ENCODE measurements at places on chromosomes 3 and 15.

DNA sequence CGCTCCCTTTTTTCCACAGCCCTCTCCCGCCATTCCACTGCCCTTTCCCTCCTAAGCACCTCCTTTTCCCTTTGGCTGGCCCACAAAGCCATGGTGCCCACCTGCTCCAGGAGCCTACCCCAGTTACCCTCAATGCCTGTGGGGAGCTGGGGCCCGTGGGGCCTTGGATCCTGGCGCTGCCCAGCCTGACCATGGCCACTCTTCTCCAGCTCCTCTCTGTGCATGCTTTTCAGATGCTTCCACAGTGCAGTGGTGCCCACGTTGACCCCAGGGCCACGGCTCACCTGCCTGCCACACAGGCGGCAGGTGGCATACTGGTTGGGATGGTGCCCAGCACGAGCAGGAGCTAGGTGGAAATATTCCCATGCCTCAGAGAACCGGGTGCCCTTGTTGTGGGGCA, 1.5 kb downstream of the ZBED2 start:
- peak overlapping the region; percentile 95 for H3K27ac ChIP-seq
- H3K4me3 ChIP-seq, result peak overlapping the region; percentile 97
- no peaks in the 10 kb centered on the region for H3K27me3 ChIP-seq
- no peak for DNase-seq

DNA sequence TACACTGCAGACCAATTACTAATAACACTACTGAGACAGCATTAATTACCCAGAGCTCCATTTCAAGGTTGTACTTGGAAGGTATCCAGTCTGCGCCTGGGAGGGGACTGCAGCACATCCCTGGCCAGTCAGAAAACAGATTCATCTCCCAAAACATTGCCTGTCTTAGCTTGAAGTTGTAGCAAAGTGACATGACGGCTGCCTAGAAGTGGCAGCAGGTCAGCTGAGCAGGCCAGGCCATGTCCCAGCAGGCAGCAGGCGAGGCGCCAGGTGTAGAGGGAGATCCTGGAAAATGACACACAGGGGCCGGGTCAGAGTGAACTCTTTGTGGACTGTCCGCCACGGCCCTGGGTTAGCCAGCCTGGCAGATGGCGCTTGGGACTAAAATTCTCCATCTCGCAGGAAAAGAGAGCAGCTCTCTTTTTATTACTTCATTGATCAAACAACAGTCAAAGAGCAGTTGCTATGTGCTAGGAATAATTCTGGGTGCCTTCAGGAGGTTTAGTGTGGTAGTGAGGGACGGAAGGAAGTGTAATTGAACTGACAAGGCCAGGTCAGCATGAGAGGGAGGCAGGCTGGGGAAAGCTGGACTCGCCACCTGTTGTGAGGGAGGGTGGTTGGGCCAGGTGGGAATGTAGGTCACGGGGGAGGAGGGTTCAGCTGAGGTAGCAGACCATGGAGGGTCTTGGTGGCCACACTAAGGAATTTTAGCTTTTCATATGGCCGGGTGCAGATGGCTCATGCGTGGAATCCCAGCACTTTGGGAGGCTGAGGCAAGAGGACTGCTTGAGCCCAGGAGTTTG, 1.3 kb upstream of the MAP6D1 start:
- H3K4me3 ChIP-seq, result peak overlapping the region; percentile 60
- H3K36me3 ChIP-seq, result peaks cover 15% of the 10 kb centered on the region
- DNase-seq, result no peak
- peaks cover 10% of the 10 kb centered on the region for H3K4me1 ChIP-seq

GRCh38 chr3:196620161-196620604, 19.3 kb upstream of the NRROS start:
- DNase-seq, result no peak
- H3K27me3 ChIP-seq, result no peaks in the 10 kb centered on the region
- no peaks in the 10 kb centered on the region for H3K36me3 ChIP-seq
- H3K4me3 ChIP-seq, result no peak overlapping the region
- peaks cover 39% of the 10 kb centered on the region for H3K4me1 ChIP-seq

DNA sequence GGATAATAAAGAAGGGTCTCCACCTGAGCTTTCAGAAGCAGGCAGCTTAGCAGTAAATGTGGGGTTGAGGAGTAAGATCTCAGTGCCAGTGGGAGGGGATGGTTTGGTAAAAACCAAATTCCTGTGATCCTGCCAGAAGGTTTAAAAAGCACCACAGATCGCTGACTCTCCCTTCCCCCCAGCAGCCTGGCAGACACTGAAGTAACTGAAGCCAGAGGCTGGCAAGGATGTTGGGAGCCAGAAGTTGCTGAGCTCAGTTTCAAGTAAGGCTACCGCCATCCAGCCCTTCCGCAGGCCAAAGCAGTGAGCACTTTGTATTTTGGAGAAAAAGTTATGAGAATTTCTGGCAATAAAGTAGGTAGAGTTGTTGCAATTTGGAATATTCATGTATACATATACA, 246.4 kb downstream of the ZNF621 start:
- H3K36me3 ChIP-seq, result no peaks in the 10 kb centered on the region
- H3K27ac ChIP-seq, result no peak overlapping the region
- peaks cover 2% of the 10 kb centered on the region for H3K27me3 ChIP-seq
- no peak overlapping the region for H3K4me3 ChIP-seq

DNA sequence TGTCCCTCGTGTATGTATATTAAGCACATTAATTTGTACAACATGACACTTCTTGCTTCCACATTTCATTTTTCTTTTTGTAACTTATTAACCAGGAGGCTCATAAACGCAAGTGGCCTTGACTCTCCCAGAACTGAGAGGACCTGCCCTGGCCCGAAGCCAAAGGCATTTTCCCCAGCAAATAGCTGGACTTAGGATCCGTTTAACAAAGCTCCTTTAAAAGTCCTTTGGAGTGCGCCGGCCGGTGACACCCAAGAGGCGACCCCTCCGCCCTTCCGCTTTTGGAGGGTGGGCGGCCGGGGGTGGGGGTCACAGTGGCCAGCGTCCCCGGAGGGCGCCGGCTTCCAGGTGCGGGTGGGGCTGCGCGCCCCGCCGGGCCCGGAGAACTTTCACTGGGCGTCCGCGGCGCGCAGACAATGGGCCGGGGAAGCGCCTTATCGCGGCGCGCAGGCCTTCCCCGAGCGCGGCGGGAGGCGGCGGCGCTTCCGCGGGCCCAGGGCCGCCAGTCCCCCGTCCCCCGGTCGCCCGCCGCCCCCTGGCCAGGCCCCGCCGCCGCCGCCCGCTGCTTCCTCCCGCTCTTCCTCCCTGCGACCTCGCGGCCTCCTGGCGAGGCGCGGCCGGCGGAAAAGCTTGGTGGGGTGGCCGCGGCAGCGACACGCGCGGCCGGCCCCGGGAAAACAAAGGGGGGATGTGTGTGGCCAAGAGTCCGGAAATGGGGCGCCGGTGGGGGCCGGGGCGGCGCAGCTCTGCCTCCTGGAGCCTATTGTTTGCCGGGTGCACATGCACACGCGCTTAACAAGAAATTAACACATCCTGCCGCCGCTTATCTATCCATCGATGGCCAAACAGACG, 613.4 kb downstream of the MCTP2 start:
- DNase-seq, result no peak
- H3K4me1 ChIP-seq, result no peaks in the 10 kb centered on the region

DNA sequence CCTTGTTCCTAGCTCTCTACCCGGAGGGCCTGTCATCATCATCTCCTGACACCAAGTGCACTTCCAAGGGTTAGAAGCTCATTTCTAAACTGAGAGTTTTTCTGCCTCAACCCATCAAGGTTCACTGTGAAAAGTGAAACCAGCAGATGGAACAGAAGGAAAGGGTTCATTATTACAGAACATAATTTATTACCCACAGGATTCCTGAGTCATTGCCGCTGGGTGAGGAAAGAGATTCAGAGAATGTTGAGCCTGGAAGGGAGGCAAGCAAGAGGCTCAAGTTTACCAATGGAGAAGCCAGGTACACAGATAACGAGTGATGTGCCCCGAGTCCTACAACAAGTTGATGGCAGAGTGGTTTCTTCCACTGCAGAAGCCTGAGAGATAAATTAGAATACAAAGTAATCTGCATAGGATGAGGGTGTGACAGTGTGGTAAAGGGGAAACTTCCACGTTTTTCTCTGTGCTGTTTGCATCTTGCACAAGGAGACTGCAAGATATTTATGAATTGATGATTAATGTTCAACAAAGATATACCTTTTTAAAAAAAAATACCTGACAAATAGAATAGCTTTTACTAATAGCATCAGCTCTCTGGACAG, 80.5 kb upstream of the SETMAR start:
- no peak overlapping the region for H3K27ac ChIP-seq
- H3K27me3 ChIP-seq, result no peaks in the 10 kb centered on the region
- no peak for DNase-seq
- H3K4me1 ChIP-seq, result no peaks in the 10 kb centered on the region
- no peaks in the 10 kb centered on the region for H3K36me3 ChIP-seq

DNA sequence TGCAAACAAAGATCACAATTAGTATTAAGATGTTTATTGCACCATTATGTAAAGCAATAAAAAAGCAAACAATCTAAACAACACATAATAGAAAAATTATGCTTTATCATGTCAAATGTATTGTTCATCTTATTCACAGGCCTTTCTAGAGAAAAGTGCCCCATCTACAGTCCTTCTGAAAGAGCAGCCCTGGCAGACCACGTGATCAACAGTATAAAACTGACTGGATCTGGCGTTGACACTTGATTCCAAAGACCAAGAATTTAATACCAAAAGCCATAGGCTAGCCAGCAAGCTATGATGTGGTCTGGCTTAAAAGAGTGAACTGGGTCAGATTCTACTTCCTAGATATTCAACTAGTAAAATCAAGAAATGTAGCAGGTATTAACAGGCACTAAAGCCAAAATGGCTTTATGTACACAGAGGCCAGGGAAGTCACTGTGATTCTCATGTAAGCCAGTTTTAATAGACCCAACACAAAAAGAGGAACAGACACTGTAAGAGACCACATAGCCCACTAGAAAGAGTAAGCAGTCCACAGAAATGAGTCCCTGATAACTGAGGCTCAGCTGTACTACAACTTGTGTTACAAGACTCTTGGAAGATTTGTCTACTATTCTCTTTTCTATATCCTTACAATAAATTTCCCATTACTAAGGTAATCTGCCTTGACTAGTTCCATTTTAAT, 32.5 kb downstream of the DMXL2 start:
- H3K27ac ChIP-seq, result no peak overlapping the region
- H3K36me3 ChIP-seq, result no peaks in the 10 kb centered on the region
- H3K27me3 ChIP-seq, result no peaks in the 10 kb centered on the region

DNA sequence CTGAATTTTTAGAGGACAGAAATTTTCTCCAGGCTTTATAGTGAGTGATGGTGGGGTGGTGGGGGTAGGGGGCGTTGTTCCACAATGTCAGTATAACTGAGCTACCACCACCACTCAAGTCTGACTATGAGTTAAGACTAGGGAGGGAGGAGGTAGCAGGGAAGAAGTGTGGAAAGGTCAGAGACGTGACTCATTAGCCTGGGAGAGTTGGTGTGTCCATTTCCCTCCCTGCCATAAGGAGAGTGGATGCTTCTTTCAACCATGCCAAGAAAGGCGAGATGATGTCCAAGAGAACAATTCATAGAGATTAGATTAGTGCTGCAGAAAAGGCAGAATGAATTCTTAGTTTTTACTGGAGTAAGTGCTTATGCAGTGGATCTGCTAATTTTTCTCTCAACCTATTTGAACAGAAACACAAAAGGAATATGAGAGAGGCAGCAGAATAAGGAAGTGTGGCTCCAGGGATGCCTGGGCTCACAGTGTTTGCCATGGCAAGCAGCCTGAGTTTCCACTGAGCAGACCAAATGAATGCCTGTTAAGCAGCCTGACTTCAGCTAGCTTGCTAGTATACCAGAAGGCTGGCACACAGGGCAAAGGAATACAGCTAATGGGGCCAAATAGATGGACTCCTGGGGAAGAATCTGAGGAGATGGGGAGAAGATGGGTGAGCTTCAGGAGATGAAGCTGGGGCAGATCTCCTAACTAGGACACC, 708.9 kb downstream of the NTRK3 start:
- DNase-seq, result no peak
- no peaks in the 10 kb centered on the region for H3K27me3 ChIP-seq
- no peak overlapping the region for H3K4me3 ChIP-seq
- H3K36me3 ChIP-seq, result no peaks in the 10 kb centered on the region
- no peaks in the 10 kb centered on the region for H3K4me1 ChIP-seq
